NCI-H1105 (cell line): ENCODE measurements at places on chromosomes 12 and 14.
A peak's percentile ranks its signal among the peaks of the same experiment; 100 is the strongest.

- no peak for DNase-seq
These were observed 309.0 kb downstream of the VRK1 start for GRCh38 chr14:97106166-97106565.

- no peak for DNase-seq
These were observed 113.4 kb downstream of the CAPZA3 start for GRCh38 chr12:18851271-18851670.

DNA sequence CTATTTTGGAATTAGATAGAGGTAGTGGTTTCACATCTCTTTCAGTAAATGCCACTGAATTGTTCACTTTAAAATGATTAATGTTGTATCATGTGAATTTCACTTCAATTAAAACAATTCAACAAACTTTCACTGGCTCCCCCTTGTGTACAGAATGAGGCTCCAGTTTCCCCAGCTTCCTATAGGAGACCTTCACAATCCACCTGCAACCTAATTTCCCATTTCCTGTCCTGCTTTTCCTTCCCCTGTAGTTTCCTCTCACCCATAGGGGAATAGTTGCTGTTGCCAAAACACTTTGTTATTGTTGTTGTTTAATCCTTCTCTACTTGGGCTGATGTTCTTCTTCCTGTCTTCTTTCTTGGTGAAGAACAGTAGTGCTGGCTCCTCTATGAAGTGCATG, 59.8 kb downstream of the NPAS3 start:
- DNase-seq: no peak

GRCh38 chr14:20427231-20428009, 8.5 kb downstream of the KLHL33 start:
- DNase-seq: no peak

- DNase-seq: no peak
These were observed 177.0 kb upstream of the CNTN1 start for GRCh38 chr12:40515041-40515816.

- no peak for DNase-seq
These were observed 5.7 kb downstream of the ARPC3 start for GRCh38 chr12:110444455-110444854.

DNA sequence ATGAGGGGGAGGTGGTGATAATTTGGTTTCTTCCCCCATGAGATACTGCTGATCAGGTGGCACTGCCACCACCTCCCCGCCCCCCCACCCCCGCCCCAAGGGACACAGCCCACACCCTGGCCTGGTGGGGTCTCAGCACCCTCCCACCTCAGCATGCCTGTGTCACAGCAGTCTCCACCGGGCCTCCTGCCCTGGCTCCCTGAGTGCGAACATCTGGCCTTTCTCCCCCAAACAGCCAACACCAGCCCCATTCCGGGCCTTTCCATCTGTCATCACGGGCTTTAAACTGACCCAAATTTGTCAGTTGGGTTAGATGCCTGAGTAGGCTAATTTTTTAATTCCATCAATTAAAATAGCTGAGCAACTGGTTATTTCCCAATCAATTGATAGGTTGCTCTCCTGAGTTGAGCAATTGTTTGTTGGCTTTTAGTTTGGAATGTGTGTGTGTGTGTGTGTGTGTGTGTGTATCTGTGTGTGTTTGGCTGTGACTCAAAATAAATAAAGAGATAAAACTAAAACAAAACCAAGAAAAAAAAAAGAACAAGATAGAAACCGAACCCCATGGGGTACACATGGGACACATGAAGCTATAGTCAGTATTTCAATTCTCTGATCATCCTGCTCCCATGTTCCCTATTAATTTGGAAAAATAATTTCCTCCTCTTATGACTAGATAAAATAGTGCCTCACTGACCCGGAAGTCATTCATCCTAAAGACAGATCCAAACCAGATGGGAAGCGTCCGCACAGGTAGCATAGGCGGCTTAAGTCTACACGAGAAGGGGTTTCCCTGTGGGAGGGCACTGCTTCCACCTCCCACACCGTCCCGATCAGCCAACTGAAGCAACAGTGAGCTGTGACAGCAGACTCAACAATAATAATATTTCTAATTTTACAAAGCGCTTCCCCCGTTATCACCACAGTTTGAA, 7.4 kb downstream of the SERPINA12 start:
- DNase-seq: no peak

DNA sequence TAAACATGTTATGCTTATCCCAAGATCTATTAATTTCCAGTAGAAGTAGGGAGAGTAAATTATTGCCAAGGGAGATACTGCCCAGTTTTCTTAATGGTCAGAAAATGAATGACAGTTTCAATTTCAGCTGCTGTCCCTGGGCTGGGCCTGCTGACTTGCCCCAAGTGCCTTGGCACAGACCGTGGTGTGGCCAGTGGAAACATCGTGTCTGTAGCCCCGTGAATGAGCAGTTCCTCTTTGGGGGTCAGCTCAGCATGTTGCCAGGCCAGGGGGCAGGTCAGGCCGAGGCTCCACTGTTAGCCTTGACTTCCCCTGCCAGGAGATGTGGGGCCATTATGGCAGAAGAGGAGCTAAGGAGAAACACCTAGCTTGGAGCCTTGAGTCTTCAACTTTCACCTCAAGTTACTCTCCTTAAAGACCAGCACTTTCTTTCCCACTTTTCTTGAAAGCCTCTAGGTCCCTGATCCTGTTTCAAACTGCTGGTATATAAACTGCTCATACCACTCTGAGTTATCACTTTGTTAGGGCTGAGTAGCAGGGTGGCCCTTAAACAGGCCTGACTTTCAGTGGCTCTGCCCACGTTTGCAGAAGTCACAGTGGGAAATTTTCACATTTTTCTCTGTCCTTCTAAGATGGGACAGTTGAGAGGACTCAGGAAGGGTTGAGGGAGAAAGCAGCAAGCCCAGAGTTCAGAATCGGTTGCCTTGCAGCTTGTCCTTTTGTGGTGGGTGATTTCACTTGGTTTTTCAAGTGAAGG, 73.2 kb downstream of the SUSD6 start:
- no peak for DNase-seq

DNA sequence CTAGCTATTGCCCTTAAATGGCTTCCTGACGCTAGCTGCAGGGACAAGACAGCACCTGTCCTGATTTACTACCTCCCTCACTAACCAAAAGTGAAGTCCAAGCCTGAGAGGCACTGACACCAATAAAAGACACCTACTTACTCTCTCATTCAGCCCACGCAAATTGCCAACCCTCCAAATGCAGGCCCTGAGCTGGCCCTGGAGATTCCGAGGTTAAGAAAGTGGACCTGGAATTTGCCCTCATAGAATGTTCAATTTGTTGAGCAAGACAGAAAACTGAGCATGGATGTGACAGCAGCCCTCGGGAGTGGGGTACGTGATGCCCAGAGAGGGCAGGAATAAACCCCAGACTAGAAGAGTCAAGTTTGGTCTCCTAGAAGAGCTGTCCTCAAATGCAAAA, 16.4 kb downstream of the SERPINA3 start:
- DNase-seq: no peak

- no peak for DNase-seq
These were observed 45.9 kb upstream of the SLC24A4 start for GRCh38 chr14:92277031-92277430.

- no peak for DNase-seq
These were observed 14.5 kb downstream of the SCNN1A start for GRCh38 chr12:6360578-6361490.

GRCh38 chr12:52235001-52235764, 2.1 kb downstream of the KRT7 start:
- DNase-seq: no peak

GRCh38 chr14:57122129-57122528, 146.6 kb downstream of the EXOC5 start:
- no peak for DNase-seq

- no peak for DNase-seq
These were observed 49.9 kb downstream of the STAB2 start for GRCh38 chr12:103637021-103637420.

DNA sequence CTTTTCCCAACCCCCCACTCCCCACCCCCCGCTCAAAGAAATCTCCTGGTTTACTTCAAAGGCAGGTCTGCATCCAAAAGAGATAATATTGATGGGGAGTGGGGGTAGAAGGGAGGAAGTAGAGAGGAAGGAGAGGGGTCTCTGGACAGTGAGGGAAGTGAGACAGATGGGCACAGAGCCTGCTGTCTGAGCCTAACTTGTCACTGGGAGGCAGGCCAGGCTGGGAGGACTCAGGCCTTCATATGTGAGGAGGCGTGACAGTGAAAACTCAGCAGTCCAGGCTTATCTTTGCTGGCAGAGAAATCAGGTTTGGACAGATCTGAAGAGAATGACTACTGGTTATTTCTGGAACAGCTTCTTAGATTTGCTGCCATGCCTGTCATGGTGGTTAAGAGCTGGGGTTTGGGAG, 192.3 kb downstream of the NUAK1 start:
- DNase-seq: no peak

- no peak for DNase-seq
These were observed 75.9 kb downstream of the RCOR1 start for GRCh38 chr14:102668291-102668873.

DNA sequence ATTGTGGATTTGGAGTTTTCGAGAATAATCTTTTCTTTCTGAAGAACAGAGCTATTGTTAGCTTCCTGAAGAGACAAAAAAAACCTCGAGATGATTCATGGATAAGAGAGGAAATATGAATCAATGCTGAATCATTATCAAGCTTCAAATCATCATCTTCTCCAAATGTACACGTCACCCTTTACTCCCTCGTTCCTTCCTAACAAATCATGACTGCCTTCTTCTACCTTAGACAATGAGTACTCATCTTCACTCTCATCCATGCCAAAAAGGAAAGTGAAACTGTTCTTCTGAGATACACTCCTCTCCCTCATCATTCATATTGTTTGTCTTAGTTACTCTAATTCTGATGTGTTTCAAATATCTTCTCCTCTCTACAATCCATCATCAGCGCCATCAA, 1115.8 kb upstream of the ATXN7L3B start:
- no peak for DNase-seq

DNA sequence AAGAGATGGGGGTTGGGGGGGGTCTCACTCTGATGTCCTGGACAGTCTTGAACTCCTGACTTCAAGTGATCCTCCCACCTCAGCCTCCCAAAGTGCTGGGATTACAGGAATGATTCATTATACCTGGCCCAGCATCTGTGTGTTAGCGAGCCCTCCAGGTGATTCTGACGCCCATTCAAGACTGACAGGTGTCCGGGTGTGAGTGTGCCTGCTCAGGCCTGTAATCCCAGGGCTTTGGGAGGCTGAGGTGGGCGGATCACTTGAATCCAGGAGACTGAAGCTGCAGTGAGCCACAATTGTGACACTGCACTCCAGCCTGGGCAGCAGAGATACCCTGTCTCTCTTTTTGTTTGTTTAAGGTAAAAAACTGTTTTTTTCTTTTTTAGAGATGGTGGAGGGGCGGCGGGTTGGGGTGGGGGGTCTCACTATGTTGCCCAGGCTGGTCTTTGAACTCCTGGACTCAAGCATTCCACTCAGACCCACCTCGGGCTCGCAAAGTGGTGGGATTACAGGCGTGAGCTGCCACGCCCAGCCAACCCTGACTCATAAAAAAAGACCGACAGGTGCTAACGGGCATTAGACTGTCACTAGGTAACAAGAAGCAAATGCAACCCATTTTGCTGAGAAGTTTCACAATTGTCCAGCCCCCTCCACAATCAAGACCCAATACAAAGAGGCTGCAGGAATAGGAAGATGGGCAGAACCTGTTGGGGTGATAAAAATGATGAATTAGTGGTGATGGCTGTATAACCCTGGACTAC, 4.7 kb downstream of the VSIG10 start:
- peak; percentile 68 for DNase-seq

DNA sequence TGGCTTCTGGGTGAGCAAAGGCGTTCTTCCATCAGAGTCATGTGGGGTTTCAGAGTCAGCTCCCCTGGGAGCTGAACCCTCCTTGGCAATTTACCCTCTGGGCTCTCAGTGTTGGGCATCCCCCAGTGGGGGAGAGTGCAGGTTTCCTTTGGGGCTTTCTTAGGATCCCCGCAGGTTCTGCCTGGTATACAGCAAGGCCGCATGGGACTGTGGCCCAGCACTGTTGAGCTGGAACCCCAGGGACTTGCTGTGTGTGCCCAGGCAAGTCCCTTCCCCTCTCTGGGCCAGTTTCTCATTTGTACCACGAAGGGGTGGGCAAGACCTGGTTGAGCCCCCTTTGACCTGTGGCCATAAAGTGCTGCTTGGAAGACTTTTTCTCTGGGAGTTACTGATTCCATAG, 5.5 kb downstream of the FAM181A start:
- no peak for DNase-seq

DNA sequence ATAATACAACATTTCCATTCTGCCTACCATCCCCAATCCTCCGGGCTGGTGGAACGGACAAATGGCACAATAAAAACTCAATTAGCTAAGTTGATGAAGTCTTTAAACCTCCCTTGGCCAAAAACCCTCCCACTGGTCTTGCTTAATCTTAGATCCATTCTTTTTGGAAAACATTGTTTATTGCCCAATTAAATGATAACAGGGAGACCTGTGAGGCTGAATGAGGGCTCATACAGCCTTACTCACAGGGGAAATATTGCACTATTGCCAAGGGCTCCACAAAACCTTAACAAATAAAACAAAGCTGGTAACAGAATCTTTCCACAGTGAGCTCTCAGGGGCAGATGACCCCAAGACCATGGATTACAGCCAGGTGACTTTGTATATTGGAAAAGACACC, 7.8 kb upstream of the PSMC1 start:
- DNase-seq: no peak

DNA sequence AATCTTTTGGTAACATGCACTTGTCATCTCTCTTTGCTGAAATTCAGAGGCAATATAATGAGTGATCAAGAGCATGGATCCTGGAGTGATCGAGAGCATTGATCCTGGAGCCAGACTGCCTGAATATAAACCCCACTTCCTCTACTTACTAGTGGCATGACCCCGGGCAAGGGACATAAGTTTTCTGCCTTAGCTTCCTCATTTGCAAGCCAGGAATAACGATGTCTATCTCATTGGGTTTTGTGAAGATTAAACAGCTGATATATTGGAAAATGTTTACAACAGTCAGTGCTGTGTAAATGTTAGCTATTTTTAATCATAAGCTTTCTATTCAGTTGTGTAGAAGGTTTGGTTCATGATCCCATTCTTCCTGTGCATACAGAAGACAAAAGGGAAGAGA, 2.4 kb upstream of the CSRNP2 start:
- no peak for DNase-seq

DNA sequence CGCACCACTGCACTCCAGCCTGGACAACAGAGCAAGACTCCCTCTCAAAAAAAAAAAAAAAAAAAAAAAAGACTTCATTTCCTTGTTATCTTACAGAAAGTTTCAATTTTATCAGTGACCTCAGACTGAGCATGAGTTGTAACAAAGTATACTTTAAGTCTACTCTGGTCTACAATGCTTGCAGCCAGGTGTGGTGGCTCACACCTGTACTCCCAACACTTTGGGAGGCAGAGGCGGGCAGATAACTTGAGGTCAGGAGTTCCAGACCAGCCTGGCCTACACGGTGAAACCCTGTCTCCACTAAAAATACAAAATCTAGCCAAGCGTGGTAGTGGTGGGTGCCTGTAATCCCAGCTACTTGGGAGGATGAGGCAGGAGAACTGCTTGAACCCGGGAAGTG, 18.0 kb downstream of the HNRNPC start:
- no peak for DNase-seq

GRCh38 chr14:95299271-95299670, 20.4 kb downstream of the CLMN start:
- no peak for DNase-seq

GRCh38 chr12:56908136-56908535, 26.1 kb downstream of the SDR9C7 start:
- DNase-seq: no peak
